Mucosa of gallbladder (tissue), 1 donor: ENCODE measurements at places on chromosomes 3 and 15. TPM values are rescaled to one million over a fixed set of nuclear protein-coding genes. Genes with fewer than 3 reads are reported as not detected.

The IGSF11 gene
- total RNA-seq, result 5.3 TPM

- no peak for DNase-seq
Observed at GRCh38 chr3:69388241-69388640, 2.4 kb upstream of the FRMD4B start.

DNA sequence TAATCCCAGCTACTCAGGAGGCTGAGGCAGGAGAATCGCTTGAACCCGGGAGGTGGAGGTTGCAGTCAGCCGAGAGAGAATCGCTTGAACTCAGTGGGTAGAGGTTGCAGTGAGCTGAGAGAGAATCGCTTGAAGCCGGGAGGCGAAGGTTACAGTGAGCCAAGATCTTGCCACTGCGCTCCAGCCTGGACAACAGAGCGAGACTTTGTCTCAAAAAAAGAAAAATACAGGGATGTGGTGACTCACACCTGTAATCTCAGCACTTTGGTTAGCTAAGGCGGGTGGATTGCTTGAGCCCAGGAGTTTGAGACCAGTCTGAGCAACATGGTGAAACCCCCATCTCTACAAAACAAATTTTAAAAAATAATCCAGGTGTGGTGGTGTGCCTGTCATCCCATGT, 26.8 kb downstream of the UBE2E1 start:
- DNase-seq, result no peak

The CD276 gene
- 51.9 TPM for total RNA-seq

- no peak for DNase-seq
Observed at GRCh38 chr15:69595009-69595791, 142.6 kb downstream of the RPLP1 start.

DNA sequence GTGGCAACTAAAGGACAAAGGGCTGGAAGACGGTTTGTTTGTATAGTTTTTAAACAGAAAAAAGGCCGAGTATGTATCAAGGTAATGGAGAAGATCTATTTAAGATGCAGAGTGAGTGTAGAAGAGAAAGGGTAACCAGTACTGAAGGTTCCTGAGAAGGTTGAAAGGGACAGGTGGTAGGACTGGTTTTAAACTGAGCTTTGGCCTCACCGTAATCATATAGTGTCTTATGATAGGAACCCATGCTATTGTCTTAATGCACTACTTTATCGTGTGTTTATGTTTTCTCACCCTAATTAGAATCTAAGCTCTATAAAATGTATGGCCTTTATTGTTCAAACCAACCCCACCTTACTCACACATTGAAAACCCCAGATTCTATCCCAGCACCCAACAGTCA, 32.7 kb downstream of the FHIT start:
- no peak for DNase-seq

The SLCO3A1 gene
- total RNA-seq, result 34.2 TPM

- no peak for DNase-seq
Observed at GRCh38 chr3:3366386-3366785, 186.9 kb upstream of the CRBN start.

GRCh38 chr3:24793896-24794295, 299.2 kb upstream of the THRB start:
- DNase-seq, result no peak

- peak; percentile 89 for DNase-seq
Observed at GRCh38 chr15:64731012-64731804, 44.2 kb downstream of the RBPMS2 start.

The MNS1 gene
- total RNA-seq, result 2.2 TPM

GRCh38 chr3:112375117-112375516, 42.2 kb downstream of the CD200 start:
- no peak for DNase-seq

The CDCP1 gene
- total RNA-seq, result 42.4 TPM
